ENCODE measurements at places on chromosomes 6 and 20.

DNA sequence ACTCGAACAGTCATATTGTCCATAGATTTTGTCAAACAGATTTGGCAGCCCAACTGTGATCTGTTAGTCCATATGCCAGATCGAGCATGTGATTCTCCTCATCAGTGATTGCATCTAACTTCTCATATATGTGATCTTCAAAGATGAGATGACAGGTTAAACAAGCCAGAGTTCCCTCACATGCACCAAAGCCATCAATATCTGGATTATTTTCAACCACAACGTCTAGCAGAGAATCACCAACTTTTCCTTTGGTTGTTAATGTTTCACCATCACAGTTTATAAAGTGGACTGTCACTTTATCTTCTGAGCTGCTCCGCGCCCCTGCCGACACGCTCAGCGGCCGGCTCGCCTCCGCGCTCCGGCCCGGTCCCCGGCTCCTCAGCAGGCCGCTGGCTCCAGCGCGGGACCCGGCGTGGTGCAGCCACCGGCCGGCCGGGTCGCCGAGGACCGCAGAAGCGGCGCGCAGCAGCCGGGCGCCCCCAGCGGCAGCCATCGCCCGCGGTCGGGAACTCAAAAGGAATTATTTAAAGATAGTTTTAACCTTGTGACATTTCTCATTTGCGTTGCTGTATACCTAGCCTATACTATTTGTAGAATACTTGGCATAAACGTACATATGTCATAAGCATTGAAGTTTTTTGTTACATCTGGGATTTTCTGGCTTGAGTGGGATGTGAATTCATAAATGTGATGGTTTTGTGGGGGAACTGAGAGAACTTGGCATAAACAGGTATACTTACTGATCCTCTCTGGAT lies 40.1 kb upstream of the DYNLRB1 start:
- DNase-seq, result no peak

- DNase-seq, result no peak
These were observed 814 bp upstream of the ADNP start for GRCh38 chr20:50932016-50932485.

GRCh38 chr20:48266571-48266970 lies 481.3 kb upstream of the SULF2 start:
- no peak for DNase-seq

- DNase-seq, result no peak
These were observed 86.7 kb downstream of the SYNJ2 start for GRCh38 chr6:158068156-158068892.

DNA sequence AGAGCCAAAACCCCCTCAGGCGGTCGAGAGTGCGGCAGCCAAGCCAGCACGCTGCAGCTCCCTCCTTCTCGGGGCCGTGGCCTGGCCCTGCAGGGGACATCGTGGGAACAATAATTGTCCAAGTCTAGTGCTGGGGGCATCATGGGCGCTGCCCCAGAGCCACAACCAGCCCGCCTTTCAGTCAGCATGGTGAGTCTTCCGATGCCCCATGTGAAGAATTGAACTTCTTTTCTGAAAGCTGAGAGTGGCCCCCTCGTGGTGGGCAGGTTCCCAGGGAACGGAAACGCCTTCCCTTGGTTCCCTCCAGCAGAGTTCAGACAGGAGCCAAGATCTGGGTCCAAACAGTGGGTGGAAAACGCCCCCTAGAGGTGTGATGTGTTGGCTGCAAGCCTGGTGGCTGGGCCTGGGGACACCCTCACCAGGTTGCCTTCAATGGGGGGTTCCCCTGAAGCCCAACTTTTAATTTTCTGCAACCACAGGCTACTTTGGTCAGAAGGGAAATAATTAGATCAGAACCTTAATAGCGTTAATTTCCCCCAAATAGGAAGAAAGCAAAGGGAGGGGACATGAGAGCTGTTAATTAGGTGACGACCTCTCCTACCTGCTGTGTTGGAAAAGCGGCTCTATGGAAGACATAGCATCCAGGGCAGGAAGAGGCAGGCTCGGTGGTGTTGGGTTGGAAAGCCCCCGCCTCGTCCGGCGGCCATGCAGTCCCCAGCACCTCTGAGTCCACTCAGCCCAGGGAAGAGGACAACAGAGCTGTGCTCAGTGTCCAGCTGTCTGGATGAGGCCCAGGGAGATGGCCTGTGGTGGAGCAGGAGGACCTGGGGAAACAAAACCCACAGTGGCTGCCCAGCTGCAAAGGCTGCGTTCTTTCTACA lies 4.7 kb upstream of the MRGBP start:
- DNase-seq, result peak; percentile 71

GRCh38 chr6:1407499-1407990 lies 18.2 kb downstream of the FOXF2 start:
- DNase-seq, result no peak

GRCh38 chr6:101445527-101445926 lies 52.0 kb downstream of the GRIK2 start:
- no peak for DNase-seq

- no peak for DNase-seq
These were observed 1284.4 kb upstream of the ADGRB3 start for GRCh38 chr6:67350729-67351128.

- DNase-seq, result no peak
These were observed 835 bp downstream of the PRR18 start for GRCh38 chr6:166307082-166308032.

DNA sequence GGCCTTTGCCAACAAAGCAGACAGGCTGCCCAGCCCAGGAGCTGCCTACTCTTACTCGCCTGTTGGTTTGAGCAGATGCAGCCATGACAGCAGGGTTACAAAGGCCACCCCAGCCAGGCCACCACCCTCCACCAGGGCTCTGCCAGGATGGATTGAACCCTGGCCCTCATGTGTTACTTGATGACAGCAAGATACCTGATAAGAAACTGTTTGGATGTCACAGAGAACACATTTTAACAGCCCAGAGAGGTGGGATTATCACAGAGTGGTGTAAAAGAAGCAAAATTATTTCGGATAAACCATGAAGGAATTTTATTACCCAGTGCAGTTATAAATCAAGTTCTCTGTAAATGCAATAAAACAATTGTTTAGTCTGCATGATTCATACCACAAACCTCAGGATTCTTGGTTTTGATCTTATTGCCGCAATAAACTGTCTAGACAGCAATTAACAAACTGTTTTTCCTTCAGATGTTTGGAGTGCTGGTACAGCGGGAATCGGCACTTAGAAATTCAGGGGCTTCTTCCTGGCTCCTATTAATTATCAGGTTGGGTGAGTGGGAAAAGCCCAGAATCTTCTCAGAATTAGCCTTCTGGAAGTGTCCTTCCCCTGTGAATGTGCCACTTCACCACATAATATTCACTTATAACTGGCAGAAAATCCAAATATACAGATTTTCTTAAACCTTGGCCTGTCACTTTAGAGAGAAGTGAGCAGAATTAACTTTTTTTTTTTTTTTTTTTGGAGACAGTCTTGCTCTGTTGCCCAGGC lies 58.0 kb upstream of the SALL4 start:
- no peak for DNase-seq

DNA sequence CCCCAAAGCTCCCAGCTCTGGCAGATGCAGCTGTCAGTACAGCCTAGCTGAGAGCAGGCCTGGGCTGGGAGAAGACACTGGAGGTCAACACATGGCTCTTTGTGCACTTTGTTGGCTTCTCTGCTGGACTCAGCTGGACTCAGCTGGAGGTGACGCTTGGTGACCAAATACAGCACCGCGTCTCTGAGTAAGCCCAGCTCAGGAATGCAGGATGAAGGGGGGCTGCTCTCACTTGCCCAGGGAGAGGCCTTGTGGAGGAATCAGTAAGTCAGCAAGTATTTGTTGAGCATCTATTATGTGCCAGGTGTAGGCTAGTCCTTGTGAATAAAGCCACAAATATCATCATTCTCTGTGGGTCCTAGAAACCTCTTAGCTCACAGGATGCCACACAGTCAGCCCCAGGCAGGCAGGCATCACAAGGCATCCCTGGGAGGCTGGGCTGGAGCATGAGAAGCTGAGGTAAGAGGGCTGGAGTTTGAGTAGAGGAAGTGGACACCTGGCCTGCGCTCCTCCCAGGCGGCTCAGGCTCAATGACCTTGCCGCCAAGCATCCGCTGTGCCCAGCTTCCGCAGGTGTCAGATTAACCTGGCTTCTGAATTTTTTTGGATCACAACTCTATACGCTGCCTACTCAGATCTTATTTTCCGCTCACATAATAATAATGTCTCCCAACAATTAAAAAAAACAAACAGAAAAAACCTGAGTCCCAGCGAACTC lies 95.4 kb downstream of the TMEM170B start:
- no peak for DNase-seq

- no peak for DNase-seq
These were observed 83.5 kb upstream of the SYNCRIP start for GRCh38 chr6:85726206-85726605.

- no peak for DNase-seq
These were observed 207.3 kb downstream of the OTOR start for GRCh38 chr20:16955462-16955861.

GRCh38 chr6:11917951-11918738 lies 94.0 kb upstream of the HIVEP1 start:
- no peak for DNase-seq

DNA sequence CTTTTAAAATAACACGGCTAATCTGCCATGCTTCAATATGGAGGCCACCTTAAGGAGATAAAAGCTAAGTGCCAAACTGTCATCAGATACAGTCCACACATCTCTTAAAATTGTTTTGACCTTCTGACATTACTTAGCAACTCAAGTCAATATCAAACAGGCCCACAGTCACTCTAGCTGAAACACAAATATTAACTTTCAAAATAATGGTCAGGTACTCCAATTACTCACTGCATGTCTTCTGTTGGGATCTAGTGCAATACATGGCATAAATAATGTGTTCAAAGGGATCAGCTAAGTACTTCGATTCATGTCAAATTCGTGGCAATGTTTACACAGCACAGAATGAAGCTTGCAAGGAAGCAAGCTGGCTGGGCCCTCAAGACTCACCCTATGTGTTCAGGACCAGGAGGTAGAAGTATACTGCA lies 133.9 kb upstream of the BEND6 start:
- no peak for DNase-seq

GRCh38 chr20:62751551-62752150 lies 43.0 kb downstream of the NTSR1 start:
- no peak for DNase-seq

- DNase-seq, result no peak
These were observed 58.0 kb upstream of the AHI1 start for GRCh38 chr6:135555550-135555949.

GRCh38 chr20:19858466-19859371 lies 100.7 kb downstream of the RIN2 start:
- DNase-seq, result no peak

- no peak for DNase-seq
These were observed 53.3 kb downstream of the CAP2 start for GRCh38 chr6:17446713-17447112.

GRCh38 chr6:90691823-90692222 lies 105.0 kb upstream of the MAP3K7 start:
- no peak for DNase-seq

GRCh38 chr6:163355426-163355991 lies 59.0 kb upstream of the QKI start:
- no peak for DNase-seq

- no peak for DNase-seq
These were observed 46.8 kb downstream of the PCNA start for GRCh38 chr20:5072756-5073659.

- DNase-seq, result no peak
These were observed 237.6 kb downstream of the SMOC2 start for GRCh38 chr6:168678588-168678987.

DNA sequence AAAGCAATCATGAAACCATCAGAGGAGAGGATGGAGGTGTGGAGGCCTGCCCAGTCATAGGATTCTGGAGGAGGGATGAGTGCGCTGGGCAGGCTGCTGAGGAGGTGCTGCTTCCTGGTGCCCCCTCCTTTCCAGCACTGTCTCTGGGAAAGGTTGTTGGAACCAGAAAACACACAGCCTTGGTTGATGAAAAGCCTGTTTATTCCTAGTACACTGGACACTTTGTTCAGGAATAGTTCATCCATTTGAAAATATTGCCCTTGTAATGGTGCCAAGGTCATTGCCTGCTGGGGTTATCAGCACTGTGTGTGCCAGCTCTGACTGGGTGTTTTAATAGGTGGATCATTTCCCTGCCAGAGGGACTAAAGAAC lies 83.7 kb upstream of the ARMC2 start:
- DNase-seq, result no peak

DNA sequence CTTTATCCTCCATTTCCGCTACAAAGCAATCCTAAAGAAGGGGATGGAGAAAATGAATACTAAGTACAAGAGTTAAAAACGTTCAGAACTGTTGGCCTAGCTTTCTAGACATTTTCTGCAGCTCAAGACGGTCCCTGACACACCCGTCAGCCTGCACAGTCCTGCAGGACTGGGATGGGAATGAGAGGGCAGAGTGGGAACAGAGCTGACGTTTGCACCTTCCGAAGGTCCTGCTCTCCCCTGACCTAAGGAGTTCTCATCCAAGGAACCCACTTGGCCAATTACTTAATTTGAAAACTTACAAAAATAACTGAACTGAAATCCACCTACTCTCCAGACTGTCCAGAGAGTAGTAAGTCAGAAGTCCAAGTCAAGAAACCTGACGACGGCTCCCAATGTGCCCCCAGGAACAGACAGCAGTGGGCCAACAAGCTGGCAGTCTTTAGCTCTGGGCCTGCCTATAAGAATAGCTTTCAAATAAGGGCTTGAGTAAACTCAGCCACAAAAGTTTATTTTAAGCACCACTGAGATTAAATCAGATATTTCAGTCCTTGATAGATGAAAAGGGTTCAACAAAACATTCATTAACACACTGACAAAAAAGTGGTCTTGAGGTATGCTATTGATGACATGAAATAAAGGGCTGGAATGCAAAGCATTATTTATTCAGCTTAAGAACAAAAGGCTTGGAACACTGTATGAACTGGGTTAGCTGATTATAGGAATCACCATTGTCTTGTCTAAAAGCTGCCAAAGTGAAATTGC lies 76.8 kb downstream of the CNKSR3 start:
- no peak for DNase-seq

GRCh38 chr20:57566803-57567459 lies 6.0 kb downstream of the PCK1 start:
- no peak for DNase-seq

- no peak for DNase-seq
These were observed 35.7 kb downstream of the TXLNB start for GRCh38 chr6:139256087-139256486.

DNA sequence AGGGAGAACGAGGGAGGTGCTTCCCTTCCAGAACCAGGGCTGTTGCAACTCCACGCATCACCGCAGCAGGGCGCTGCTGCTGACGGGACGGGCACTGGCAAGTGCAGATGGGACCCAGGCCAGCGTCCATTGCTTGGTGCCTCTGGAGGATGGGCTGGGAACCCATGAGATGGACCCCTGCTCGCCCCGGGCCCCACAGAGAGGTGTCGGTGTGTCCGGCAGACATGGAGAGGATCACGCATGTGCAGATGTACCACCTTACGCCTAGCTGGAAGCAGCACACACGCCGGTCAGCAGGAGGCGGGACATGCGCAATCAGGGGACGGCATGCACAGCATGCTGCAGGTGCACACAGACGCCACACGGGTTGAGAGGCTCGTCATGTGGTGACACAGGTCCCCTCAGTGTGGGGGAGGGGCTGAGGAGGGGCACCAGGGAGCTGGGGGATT lies 5.7 kb downstream of the CABLES2 start:
- no peak for DNase-seq

DNA sequence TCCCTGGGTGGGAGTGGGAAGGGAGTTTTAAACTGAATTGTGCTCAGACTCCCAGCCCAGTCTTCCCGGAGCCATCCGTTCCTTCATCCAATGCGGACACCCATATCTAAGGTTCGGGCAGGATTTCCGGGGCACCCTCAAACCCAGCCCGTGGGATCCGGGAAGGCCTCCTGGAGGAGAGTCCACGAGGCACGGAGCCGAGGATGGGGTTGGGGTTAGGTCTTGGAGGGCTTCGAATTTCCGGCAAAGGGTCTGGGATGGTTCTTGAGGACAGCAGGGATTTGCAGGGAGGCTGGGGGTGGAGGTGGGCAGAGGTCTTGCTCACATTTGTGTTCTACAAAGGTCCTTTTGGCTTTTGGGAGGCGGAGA lies 49.5 kb upstream of the SLC32A1 start:
- DNase-seq, result no peak

Measured in stimulated activated CD4-positive, alpha-beta T cell treated with anti-CD3 and anti-CD28 coated beads, Interleukin-12 subunit alpha, Interleukin-12 subunit beta, amount 100 ng/mL, for 24 hours (primary cell).